Retina (tissue), 1 donor: ENCODE measurements at places on chromosomes 4 and X.

DNA sequence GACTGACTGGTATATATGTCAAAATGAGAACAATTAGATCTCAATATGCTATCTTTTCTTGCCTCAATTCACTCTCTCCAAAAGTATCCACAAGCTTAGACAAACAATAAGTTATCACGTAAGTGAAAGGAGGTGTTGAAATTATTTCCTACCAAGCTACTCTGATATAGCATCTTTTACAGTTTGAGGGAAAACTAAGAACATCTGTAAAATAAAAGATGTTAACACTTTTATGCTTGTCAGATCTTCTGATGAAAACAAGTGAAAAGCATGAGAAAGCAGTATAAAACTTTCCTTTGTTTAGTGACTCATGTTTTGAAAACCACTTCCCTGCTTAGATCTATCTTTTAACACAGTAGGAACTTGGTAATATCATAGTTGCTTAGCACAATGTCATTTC is 8.4 kb upstream of the MAB21L2 start:
- DNase-seq = no peak

GRCh38 chr4:21768349-21769310 is 179.9 kb downstream of the KCNIP4 start:
- peak; percentile 66 for DNase-seq

DNA sequence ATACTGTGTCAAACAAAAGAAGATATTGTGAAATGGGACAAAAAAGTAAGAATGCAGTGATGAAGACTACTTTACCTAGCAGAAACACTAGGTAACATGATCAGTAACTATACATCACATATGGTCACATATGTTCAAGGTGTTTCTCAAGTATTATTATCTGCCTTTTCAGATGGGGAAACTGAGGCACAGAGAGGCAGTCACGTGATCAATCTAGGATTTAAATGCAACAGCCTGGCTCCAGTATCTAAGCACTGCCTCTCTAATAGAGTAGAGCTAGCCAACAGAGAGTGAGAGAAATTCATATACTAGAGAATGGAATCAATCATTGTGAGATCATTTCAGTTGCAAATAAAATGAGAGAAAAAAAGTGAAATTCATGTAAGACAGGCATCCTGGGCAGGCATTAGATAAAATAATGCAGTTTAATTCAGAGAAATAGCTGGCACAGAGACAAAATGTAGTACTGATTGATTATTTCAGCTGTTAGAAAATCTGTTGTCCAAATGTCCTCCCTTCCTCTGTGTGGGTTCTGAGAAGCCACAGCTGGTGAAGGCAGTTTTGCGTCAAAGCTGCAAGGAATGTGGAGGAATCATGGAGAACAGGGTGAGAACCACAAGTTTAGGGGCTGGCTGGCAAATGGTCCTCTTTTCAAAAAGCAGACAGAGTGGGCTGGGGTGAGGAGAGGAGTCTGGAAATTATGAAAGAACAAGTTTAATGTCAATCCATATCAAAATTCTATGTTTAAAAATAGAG is 26.0 kb downstream of the SMIM43 start:
- no peak for DNase-seq

- no peak for DNase-seq
Observed at GRCh38 chr4:107733431-107733925, 13.4 kb upstream of the PAPSS1 start.

DNA sequence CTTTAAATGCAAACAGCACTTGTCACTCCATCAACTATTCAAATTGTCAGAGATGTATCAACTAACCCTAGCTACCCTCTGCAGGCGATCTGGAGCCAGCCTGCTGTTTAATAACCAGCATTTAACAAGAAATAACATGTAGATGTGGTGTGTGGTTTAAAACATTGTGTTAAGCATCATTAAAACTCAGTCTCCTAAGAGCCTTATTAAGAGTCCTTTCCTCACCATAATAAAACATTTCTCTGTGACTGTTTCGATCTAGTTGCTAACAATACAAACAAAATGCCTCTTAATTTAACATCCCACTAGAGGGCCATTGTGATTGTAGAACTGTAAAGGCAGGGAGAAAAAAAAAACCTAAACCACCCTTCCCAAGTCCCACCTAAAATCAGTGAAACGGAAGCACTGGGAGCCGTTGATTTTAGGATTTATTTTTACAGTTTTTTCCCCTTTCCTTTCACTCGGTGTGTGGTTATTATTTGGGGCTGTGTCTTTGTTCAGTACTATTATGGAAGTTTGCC is 708.6 kb downstream of the C4orf33 start:
- DNase-seq = no peak

GRCh38 chr4:174669270-174669669 is 147.0 kb upstream of the HPGD start:
- DNase-seq = no peak

GRCh38 chr4:54726907-54727306 is 69.2 kb downstream of the KIT start:
- no peak for DNase-seq
